Stimulated activated CD8-positive, alpha-beta memory T cell treated with anti-CD3 and anti-CD28 coated beads, Interleukin-7, amount 100 ng/mL, for 1 hour (primary cell): ENCODE measurements at places on chromosomes 11 and 22.

- DNase-seq: no peak
Observed at GRCh38 chr11:122209619-122210366, 93.8 kb upstream of the BLID start.

GRCh38 chr11:126011265-126011664, 51.4 kb downstream of the CDON start:
- no peak for DNase-seq

GRCh38 chr11:8577791-8578581, 16.0 kb downstream of the STK33 start:
- no peak for DNase-seq

DNA sequence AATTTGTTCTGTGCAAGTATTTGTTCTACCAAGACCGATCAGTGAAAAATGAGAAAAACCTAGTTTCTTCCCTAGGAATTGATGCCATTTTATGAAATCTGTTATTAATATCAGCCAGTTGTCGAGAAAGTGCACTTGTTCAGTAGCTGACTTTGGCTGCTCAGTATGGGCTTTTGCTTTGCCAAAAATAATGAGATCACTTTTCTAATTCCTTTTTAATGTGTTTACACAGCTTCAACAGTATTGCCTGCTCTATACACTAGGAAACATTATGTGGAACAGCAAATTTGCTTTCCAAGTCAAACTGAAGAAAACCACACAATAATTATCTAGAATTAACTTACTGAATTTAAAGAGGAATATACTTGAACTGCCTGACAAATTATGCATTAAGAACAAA, 34.4 kb downstream of the SCUBE2 start:
- DNase-seq: no peak

GRCh38 chr11:13972043-13972910, 9.8 kb downstream of the SPON1 start:
- DNase-seq: no peak

- no peak for DNase-seq
Observed at GRCh38 chr11:104369761-104370160, 205.8 kb upstream of the PDGFD start.

DNA sequence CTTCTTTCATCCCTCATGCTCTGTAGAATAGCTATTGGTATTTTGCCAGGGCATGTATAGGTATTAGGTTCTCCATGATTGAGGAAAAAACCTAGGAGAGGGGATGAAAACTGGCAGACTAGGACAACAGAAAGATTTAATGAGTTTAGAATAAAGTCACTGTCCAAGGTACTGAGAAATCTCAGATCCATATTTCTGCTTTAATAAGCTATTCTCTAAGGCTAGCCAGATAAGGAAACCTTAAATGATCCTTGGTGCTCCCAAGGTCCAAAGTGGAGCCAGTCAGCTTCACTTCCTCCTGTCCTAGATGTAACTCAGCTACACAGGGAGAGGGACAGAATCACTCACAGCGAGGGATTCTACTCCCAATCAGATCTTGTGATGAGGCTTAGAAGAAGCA, 13.7 kb upstream of the CSNK2A3 start:
- no peak for DNase-seq

DNA sequence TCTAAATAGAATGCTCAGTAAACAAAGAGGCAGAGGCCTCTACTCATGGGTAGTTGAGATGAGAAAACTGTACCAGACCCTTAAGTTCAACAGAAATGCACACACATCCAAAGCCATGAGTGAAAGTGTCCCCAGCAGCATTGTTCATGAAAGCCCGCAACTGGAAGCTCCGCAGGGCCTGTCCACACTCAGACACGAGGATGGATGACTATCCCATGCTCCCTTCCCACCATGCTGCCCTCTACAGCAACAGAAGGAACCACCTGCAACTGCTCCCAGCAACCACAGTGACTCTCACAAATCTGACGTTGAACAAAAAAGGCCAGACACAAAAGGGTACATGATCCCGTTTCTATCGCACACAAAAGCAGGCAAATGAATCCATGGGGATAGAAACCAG, 76.9 kb upstream of the ANO1 start:
- no peak for DNase-seq

DNA sequence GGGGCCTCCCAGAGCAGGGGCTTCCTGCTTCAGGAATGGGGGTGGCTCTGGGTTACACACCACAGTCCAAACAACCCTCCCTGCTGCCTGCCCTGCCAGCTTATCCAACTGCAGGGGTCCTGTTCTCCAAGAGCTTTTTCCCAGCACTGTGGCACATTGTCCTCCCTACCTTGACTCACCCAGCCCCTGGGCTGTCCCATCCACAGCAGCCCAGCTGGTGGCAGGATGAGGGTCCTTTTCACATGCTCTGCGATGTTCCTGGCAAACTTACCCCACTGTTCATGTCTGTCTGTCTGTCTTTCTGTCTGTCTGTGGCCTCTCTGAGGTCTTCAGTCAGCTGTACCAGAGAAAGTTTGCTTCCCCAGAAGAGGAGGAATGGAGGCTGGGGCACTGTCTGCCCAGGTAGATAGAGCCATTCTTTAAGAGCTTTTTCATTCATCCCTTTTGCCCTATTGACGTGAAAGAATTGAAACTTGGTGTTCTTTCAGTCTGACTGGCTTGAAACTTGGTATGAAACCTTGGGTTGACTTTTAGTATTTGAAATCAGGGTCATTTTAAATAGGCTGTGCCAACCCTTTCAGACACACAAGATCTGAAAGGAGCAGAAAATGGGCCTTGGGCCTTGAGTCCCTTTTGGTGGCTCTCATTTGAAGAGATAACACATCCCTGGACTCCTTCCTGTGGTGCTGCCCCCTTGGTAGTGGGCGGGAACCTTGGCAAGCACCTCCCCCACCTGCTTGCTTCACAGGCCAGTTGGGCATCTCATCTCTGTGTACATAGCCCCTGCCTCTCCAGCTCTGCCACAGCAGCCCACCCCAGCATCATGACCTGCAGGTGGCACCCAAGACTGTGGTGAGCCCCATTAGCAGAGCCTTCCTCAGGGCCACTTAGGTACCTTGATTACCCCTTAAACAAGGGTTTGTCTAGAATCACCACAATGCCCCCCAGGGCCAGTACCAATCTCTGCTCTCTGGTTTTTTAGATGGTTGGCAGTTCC, 74.6 kb upstream of the SUSD2 start:
- no peak for DNase-seq

DNA sequence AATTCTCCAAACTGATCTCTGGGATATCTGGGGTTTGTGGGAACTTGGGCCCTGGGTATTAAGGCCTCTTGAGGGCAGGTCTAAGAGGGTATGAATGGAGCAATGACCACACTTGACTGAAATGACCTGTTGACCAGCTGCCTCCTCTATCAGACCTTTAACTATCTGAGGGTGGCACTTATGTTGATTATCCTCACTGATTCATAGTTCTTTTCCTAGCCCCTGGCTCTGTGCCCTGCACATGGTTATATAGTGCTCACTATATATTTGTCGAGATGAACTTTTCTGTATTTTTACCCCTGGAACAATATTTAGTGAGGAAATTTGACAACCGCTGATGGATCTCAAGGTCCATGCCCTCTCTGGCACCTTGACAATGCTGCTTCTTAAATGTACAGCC, 305.5 kb upstream of the PLET1 start:
- DNase-seq: no peak

GRCh38 chr22:49768077-49768910, 59.4 kb downstream of the BRD1 start:
- no peak for DNase-seq

DNA sequence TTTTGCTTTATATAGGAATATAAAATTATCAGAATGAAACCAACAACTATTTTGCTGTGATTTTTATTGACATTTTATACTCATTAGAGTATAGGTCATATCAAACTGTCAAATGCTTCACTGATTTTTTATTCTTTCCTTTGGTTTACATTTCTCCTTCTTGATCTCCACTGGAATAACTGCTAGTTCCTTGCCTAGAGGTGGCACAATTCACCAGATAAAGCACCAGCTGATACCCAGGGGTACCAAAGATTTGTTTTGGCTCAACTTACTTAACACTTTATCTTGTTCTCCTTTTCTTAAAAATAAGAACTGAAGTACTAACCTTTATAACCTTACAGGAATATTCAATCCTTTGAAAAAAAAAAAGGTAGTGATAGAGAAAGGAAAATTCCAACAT, 725.1 kb upstream of the CHORDC1 start:
- DNase-seq: no peak

- no peak for DNase-seq
Observed at GRCh38 chr11:86162239-86162638, 82.3 kb upstream of the EED start.

DNA sequence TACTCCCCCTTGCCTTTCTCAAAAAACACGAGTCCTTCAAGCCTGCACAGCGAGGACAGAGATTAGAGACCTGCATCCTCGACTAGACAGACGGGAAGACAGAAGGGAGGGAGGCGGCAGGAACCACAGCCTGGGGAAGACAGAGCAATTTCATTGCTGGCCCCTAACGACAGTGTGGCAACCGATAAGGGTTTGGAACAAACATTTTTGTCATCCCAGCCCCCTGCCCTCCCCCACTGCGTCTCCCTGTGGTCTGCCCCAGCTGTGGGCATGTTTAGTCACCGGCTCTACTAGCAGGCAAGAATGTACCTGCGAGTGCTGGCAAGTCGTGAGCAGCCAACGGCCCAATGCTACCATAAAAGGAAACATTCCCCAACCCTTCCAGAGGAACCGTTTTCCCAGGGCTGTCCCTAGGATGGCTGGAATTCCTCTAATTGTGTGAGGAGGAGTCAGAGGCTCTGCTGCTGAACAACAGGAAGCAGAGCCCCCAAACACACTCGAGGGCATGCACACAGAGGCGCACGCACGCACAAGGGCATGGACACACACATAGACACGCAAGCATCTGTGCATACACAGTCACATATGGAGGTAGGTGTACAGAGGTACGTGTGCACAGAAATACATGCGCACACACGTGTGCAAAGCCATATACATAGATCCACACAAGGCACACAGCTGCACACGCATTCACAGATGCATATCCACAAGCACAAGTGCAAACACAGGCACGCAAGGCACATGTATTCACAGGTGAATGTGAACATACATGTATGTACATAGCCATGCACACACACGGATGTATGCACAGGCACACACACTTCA, 58.3 kb downstream of the MYH9 start:
- DNase-seq: peak; percentile 74
